Stimulated activated CD4-positive, alpha-beta T cell treated with anti-CD3 and anti-CD28 coated beads, Interleukin-4, amount 100 ng/mL, for 1 hour (primary cell): ENCODE measurements at places on chromosomes 11 and 22.

DNA sequence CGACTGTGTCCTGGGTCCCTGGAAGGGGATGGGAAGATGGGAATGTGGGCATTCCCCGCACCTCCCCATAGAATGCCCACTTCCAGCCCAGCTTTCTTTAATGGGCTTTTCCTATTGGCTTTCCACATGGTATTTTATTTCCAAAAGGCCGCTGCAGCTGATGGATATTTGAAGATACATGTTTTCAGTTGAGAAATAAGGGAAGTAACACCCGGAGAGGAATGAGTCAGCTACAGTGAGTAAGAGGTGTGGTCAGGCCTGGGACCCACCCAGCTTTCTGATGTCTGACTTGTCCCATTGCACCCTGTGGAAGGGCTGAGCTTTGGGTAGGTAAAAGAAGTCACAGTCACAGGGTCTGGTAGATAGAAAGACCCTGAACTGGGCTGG lies 476.9 kb downstream of the MIAT start:
- no peak for DNase-seq

- DNase-seq, result no peak
These were observed 126.8 kb downstream of the SWAP70 start for GRCh38 chr11:9790703-9791102.

- DNase-seq, result no peak
These were observed 3.9 kb upstream of the TRIM34 start for GRCh38 chr11:5620651-5621521.

- no peak for DNase-seq
These were observed 172.1 kb downstream of the ADAMTS15 start for GRCh38 chr11:130620548-130620947.

- no peak for DNase-seq
These were observed 10.6 kb upstream of the SLC22A12 start for GRCh38 chr11:64580412-64580811.

GRCh38 chr11:96072592-96072991 lies 148.7 kb upstream of the MTMR2 start:
- no peak for DNase-seq

DNA sequence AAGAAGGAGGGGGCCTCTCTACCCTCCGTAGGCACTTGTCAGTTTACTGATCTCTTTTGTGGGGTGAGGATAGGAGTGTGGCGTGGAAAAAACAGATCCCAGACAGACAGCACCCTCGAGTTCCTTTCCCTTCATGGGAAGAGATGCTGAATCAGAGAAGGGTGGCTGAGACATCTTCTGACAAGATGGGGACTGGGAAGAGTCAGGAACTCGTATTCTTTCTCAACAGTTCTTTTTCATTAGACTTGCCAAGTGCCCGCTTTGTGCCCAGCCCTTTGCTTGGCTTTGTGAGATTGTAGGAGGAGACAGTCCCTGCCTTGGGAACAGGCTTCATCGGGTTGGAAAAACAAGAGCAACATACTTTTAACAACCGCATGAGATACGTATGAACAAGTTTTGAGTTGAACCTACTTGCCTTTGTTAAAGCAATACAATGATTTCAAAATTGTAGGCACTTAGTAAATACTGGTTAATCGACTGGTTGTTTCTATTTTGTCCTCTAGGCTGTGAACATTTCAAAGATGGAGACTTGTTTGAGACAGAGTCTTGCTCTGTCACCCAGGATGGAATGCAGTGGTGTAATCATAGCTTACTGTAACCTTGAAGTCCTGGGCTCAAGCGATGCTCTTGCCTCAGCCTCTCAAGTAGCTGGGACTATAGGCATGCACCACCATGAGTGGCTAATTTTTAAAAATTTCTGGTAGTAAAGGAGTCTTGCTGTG lies 1.1 kb downstream of the RRM1 start:
- no peak for DNase-seq

GRCh38 chr22:29912605-29913398 lies 29.8 kb downstream of the MTMR3 start:
- DNase-seq, result no peak

DNA sequence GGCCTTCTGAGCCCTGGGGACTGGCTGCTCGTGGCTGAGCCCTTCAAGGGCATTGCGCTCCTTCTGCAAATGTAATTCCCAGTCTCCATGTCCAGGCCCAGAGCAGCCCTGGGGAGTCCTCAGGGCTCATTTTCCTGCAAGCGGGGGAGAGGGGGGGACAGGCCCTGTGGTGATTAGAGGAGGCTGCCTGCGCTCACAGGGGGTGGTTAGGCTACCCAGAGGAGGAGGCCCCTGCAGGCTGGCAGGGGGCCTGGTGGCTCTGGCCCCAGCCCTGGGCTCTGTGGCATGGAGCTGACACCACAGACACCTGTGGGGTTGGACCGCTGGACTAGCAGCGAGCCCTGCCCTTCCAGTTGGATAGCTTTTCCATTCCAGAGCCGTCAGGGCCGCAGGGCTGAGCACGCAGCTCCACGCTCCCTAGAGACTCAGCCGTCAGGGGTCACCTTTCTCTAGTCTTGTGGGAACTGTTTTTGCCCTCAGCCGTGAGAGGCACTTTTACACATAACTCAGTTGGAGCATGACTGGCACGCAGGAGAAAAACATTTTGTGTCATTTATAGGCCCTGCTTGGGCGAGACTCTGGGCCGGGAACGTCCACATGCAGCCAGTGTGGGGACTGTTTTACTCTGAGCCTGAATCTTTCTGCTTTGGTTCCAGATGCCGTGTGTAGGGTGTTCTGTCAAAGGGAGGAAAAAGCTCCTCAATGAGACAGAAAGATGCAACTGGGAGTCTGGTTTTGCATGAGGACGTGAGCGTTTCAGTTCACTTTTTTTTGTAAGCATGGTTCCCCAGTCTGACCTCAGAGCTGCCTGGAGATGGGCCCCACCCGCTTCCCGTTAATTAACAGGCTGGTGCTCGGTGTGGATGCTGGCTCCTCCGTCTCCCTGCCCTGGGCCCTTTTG lies 58.1 kb downstream of the LRP5 start:
- DNase-seq, result no peak
